ENCODE measurements at places on chromosomes 7 and 10.

DNA sequence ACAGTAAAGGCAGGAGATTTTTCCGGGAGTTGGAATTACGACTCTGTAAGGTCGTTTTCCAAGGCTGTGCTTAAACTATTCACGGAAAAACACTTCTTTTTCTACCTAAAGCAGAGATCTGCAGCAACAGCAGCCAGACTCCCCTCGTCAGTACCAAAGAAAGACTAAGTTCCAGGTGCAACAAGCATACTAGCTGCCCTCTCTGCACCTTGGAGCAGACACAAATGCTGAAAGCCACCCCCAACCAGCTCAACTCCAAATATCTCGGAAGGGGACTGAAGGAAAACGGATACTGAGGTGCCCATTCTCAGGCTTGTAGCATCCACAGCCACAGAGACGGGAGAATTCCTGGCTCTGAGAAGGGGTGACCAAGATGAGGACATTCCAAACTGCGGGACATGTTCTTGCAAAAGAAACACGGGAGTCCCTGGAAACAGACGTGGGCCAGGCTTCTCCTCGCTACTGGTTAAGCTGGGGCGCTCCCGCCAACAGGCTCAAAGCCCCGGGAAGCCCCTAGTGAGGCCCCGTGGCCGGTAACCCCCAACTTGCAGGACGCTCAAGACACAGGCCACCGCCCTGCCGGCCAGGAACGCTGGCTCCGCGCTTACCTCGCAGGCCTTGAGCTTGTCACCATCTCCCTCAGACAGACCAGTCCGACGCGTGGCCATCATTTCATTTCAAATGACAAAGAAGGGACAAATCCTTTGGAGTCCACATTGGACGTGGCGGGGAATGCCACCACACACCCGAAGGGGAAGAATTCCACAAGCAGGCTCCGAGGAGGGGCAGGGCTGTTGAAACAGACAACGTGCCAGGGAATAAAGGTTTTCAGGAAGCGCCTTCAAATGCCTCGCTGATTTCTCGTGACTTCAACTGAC lies 2.2 kb downstream of the ARHGAP21 start:
- no peak for DNase-seq

- no peak for DNase-seq
These were observed 37.2 kb upstream of the PAPSS2 start for GRCh38 chr10:87622314-87623004.

- no peak for DNase-seq
These were observed 116.4 kb upstream of the NOBOX start for GRCh38 chr7:144519925-144520324.

GRCh38 chr10:132363921-132364593 lies 32.1 kb downstream of the LRRC27 start:
- DNase-seq, result no peak

- DNase-seq, result no peak
These were observed 1.2 kb upstream of the LRMDA start for GRCh38 chr10:75430000-75430763.

GRCh38 chr10:62578301-62578700 lies 204.1 kb downstream of the ZNF365 start:
- DNase-seq, result no peak

Data from activated CD8-positive, alpha-beta memory T cell treated with anti-CD3 and anti-CD28 coated beads for 1 hour (primary cell).